Stimulated activated CD4-positive, alpha-beta T cell treated with anti-CD3 and anti-CD28 coated beads, Interleukin-15, amount 100 ng/mL, for 1 hour (primary cell): ENCODE measurements at places on chromosomes 13 and 19.

GRCh38 chr19:27906081-27906480 is 1306.9 kb downstream of the UQCRFS1 start:
- DNase-seq = no peak

DNA sequence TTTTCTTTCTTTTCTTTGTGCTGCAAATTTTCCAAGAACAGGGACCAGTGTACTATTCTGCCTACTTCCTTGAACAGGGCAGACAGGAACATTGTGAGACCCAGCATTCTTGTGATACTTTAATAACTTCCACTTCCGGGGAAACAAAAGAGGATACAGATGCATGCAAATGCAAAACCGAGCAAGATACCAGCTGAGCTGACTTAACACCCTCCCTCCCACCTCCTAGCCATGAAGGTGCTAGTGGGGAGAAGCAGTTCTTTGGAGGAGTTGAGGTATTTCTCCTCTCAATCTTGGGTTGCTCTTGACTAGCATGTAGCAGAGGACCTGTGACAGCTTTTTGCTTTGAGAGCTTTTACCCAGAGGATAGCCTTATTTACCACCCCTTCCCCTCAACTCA is 111.2 kb downstream of the KLF5 start:
- no peak for DNase-seq

GRCh38 chr13:106656186-106656585 is 88.2 kb upstream of the ARGLU1 start:
- no peak for DNase-seq

DNA sequence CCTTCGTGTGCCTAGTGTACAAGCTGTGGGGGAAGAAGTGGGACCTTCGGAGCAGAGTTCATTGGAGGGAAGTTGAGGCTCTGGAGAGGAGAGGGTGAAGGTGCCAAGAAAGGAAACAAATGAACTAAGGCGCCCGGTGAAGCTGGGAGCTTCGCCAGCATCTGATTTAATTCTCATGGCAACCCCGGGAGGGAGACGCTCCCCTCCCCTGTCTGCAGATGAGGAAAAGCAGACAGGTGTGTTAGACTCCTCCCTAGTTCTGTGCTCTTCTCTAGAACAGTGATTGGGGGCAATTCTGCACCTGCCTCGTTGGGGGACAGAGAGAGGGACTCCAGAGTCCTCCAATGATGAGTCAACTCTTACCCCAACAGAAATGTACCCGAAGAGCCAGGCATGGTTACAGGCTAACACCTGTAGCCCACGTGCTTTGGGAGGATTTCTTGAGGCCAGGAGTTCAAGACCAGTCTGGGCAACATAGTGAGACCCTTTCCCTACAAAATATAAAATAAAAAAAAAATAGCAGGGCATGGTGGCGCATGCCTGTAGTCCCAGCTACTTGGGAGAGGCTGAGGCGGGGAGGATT is 4.2 kb downstream of the SSC5D start:
- DNase-seq = no peak
